Prostate gland (tissue), 2 donors: ENCODE measurements at places on chromosomes 11 and 22. TPM values are rescaled to one million over a fixed set of nuclear protein-coding genes. Genes with fewer than 3 reads are reported as not detected.

SCGB1D2 gene
- not detected for total RNA-seq

RASGRP2 gene
- 13.3 TPM for total RNA-seq

CDC45 gene
- 11.5 TPM for total RNA-seq

MFRP gene
- total RNA-seq, result not detected

DNA sequence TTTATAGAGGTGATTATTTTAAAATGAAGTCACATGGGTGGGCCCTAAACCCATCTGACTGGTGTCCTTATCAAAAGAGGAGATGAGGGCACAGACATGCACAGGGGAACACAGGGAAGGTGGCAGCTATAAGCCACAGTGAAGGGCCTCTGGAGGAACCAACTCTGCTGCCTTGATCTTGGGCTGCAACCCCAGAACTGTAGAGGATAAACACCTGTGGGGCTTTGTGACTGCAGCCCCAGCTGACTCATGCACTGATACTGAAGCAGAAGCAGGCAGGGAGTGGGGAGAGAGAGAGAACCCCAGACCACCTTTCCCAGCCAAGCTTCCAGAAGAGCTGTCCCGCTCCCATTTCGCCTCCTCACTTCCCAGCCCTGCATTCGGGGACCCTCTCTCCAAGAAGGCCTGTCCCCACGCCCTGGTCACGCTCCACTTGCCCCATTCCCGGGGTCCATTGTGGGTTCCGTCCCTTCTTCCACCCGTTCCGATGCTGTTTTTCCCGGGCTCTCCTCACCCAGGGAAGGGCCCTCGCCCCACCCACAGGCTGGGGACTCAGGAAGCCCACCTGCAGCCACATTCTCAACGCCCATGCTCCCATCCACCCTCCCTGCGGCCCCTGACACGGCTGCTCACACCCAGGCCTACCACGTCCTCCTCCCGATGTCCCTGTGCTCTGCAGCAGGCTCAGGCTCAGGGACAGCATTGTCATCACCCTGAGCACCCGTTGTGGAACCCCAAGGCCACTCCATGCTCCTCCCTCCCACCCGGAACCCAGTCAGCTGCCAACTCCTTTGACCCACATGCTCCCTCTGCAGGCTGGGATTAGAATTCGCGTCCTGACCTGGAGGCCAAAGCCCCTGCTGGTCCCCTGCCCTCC, 90.8 kb upstream of the SHANK2 start:
- no peak overlapping the region for H3K27ac ChIP-seq
- no peaks in the 10 kb centered on the region for H3K4me1 ChIP-seq
- no peaks in the 10 kb centered on the region for H3K36me3 ChIP-seq
- no peaks in the 10 kb centered on the region for H3K27me3 ChIP-seq

GRCh38 chr11:95306801-95307200, 75.8 kb upstream of the SESN3 start:
- H3K4me3 ChIP-seq, result no peak overlapping the region
- no peaks in the 10 kb centered on the region for H3K36me3 ChIP-seq
- H3K27ac ChIP-seq, result no peak overlapping the region
- H3K27me3 ChIP-seq, result no peaks in the 10 kb centered on the region

- H3K4me3 ChIP-seq, result peak overlapping the region; percentile 66
- DNase-seq, result no peak
- peaks cover 4% of the 10 kb centered on the region for H3K4me1 ChIP-seq
- H3K27me3 ChIP-seq, result no peaks in the 10 kb centered on the region
- peak overlapping the region; percentile 99 for H3K27ac ChIP-seq
Observed at GRCh38 chr11:72112978-72113808, 698 bp upstream of the ANAPC15 start.

- H3K4me3 ChIP-seq, result no peak overlapping the region
- H3K4me1 ChIP-seq, result no peaks in the 10 kb centered on the region
- no peak overlapping the region for H3K27ac ChIP-seq
- H3K36me3 ChIP-seq, result no peaks in the 10 kb centered on the region
Observed at GRCh38 chr11:71518506-71519471, 8.3 kb upstream of the KRTAP5-7 start.

- H3K27me3 ChIP-seq, result no peaks in the 10 kb centered on the region
- H3K27ac ChIP-seq, result no peak overlapping the region
- H3K4me1 ChIP-seq, result no peaks in the 10 kb centered on the region
- no peaks in the 10 kb centered on the region for H3K36me3 ChIP-seq
- no peak overlapping the region for H3K4me3 ChIP-seq
Observed at GRCh38 chr11:38160433-38160832, 1562.4 kb upstream of the RAG2 start.

GRCh38 chr22:44444341-44445306, 53.4 kb downstream of the RTL6 start:
- H3K27ac ChIP-seq, result no peak overlapping the region
- H3K27me3 ChIP-seq, result no peaks in the 10 kb centered on the region
- H3K4me3 ChIP-seq, result no peak overlapping the region
- no peaks in the 10 kb centered on the region for H3K36me3 ChIP-seq

- DNase-seq, result no peak
- H3K27me3 ChIP-seq, result no peaks in the 10 kb centered on the region
- H3K4me1 ChIP-seq, result no peaks in the 10 kb centered on the region
- no peaks in the 10 kb centered on the region for H3K36me3 ChIP-seq
- H3K27ac ChIP-seq, result no peak overlapping the region
Observed at GRCh38 chr11:132670921-132671675, 861.2 kb downstream of the OPCML start.

DNA sequence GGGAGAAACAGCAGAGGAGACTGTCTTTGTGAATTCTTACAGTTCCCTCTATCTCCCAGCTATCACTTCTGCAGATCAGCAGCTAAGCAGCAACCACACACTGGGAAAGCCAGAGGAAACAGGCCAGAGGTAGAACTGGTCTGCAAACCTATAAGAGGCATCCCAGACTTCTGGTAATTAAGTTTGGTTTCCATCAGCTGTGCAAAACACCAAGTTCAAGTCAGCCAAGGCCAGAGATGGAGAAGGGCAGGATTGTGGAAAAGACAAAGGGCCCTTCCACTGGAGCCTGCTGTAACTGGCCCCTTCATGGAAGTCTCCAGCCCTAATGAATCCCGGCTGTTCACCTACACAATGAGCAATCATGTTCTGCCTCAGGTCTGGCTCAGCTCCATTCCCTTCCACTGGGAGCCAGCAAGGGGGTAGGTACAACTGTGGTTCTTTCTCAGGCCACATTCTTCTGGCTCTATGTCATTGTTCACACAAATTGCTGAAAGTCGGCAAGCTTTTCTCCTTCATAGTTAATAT, 4.6 kb upstream of the PAMR1 start:
- no peak overlapping the region for H3K4me3 ChIP-seq
- H3K27ac ChIP-seq, result no peak overlapping the region
- H3K4me1 ChIP-seq, result no peaks in the 10 kb centered on the region
- H3K27me3 ChIP-seq, result no peaks in the 10 kb centered on the region
- H3K36me3 ChIP-seq, result no peaks in the 10 kb centered on the region
- DNase-seq, result no peak

DNA sequence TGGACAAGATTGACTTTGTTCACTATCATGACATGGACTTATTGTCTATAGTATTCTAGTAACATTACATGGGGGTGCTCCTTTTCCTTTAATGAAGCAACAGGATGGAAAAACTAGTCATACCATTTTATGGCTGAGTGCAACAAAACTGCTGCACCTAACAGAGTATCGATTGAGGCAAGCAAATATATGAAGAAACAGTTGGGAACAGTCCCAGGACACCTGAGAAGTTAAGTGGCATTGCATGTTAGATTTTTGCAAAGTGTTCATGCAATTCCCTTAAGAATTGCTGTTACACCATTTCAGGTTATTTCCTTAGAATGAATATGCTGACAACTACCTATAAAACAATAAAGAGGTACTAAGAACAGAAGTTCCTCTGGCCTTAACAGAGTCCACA, 541.5 kb upstream of the ANO3 start:
- DNase-seq, result no peak
- H3K27me3 ChIP-seq, result no peaks in the 10 kb centered on the region
- H3K4me1 ChIP-seq, result no peaks in the 10 kb centered on the region
- no peaks in the 10 kb centered on the region for H3K36me3 ChIP-seq

GRCh38 chr11:32396991-32397390, 38.3 kb downstream of the WT1 start:
- H3K27ac ChIP-seq, result no peak overlapping the region
- H3K27me3 ChIP-seq, result no peaks in the 10 kb centered on the region
- DNase-seq, result no peak
- no peak overlapping the region for H3K4me3 ChIP-seq
- H3K36me3 ChIP-seq, result no peaks in the 10 kb centered on the region
- H3K4me1 ChIP-seq, result no peaks in the 10 kb centered on the region

GRCh38 chr11:3170044-3170755, 5.1 kb upstream of the OSBPL5 start:
- H3K36me3 ChIP-seq, result no peaks in the 10 kb centered on the region
- H3K4me3 ChIP-seq, result no peak overlapping the region
- no peak for DNase-seq

GRCh38 chr11:128045094-128045725, 542.1 kb downstream of the ETS1 start:
- H3K27me3 ChIP-seq, result no peaks in the 10 kb centered on the region
- no peaks in the 10 kb centered on the region for H3K4me1 ChIP-seq
- H3K4me3 ChIP-seq, result no peak overlapping the region
- no peak for DNase-seq
- no peak overlapping the region for H3K27ac ChIP-seq

DNA sequence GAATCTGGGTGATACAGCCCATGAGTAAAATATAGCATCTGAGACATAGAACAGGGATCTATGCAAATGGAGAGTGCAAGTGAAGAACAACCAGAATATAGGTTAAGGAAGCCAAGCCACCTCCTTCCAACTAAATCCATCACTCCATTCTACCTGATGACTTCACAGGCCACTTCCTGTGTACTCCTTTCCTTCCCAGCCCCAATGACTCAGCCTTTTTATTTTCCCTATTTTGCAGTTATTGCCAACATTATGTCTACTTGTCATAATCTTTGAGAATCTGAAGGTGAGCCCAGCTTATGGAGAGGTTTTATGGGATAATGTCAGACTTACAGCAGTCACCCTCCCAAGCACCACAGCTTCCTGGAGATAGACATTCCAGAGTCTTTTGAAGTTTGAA, 1.4 kb upstream of the OR52M1 start:
- no peaks in the 10 kb centered on the region for H3K36me3 ChIP-seq
- no peaks in the 10 kb centered on the region for H3K27me3 ChIP-seq
- DNase-seq, result no peak

- no peaks in the 10 kb centered on the region for H3K4me1 ChIP-seq
- DNase-seq, result no peak
- no peaks in the 10 kb centered on the region for H3K27me3 ChIP-seq
- no peak overlapping the region for H3K27ac ChIP-seq
- H3K4me3 ChIP-seq, result no peak overlapping the region
Observed at GRCh38 chr11:86793307-86793706, 7.0 kb upstream of the PRSS23 start.

GRCh38 chr11:132408877-132409276, 1038.5 kb downstream of the NTM start:
- no peak for DNase-seq
- H3K27ac ChIP-seq, result no peak overlapping the region
- H3K4me1 ChIP-seq, result no peaks in the 10 kb centered on the region
- no peaks in the 10 kb centered on the region for H3K27me3 ChIP-seq
- no peak overlapping the region for H3K4me3 ChIP-seq
- no peaks in the 10 kb centered on the region for H3K36me3 ChIP-seq
